ENCODE measurements at places on chromosomes 5 and 9.

GRCh38 chr5:10123254-10123989 is 126.3 kb downstream of the ATPSCKMT start:
- DNase-seq: no peak

GRCh38 chr5:132012371-132013005 is 1.0 kb upstream of the ACSL6 start:
- DNase-seq: no peak

DNA sequence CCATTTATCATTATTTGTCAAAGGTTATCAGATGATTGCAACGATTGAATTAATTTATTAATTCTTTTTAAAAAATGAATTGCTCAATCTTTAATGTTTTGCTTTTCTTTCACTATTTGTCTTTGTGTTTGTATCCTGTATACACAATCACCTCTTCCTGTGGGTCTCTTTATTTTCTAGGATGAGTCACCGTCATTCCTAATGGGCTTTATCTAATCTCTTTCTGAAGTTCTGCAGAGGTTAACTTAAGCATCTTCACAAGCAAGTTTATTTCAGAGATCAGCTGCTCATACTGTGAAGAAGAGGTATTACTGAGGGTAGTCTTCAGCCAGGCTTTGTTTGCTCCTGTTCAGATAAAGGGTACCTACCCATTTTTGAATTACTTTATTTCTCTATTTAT is 323.9 kb downstream of the NNT start:
- DNase-seq: no peak

DNA sequence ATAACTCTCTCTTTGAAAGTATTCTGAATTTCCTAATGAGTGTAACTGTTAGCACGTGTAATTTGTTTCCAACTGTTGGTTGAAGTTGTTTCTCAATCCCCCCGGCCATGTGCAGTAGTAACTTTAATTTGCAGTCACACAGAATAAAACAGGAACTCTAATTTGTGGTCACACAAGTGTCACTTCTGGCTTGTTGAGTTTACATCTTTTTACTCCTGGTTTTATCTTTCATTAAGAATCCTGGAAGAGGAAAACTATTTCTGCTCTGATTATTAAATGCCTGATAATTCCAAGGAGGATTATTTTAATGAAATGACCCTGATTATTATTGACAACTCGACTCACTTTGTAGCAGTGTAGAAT is 1.2 kb downstream of the SCAMP1 start:
- no peak for DNase-seq

DNA sequence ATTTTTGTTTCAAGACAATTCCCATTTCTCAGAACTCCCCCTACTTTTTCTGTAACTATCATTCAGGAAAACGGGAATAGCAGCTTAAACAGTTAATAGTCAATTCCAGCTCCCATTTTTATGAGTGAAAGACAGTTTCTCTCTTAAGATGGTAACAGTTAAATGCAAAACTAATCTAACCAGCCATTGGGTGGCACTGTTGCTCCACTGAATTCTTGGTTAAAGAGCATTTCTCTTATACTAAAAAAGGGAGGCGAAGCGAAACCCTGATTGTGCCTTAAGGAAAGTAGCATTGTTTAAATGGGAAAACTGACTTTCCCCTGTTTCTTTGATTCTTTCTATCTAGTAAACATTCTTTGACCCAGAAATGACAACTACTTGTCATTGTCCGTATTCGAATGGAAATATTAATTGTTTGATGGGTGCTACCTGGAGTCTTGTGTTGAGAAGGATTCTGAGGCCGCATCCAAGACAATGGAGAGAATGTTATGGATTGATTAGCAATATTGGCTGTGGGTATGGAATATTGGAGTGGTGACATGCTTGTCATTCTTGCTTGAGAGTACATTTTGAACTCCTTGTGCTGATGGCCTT is 507.8 kb downstream of the MAT2B start:
- peak; percentile 11 for DNase-seq

- no peak for DNase-seq
Observed at GRCh38 chr5:169442403-169442874, 141.1 kb upstream of the SPDL1 start.

DNA sequence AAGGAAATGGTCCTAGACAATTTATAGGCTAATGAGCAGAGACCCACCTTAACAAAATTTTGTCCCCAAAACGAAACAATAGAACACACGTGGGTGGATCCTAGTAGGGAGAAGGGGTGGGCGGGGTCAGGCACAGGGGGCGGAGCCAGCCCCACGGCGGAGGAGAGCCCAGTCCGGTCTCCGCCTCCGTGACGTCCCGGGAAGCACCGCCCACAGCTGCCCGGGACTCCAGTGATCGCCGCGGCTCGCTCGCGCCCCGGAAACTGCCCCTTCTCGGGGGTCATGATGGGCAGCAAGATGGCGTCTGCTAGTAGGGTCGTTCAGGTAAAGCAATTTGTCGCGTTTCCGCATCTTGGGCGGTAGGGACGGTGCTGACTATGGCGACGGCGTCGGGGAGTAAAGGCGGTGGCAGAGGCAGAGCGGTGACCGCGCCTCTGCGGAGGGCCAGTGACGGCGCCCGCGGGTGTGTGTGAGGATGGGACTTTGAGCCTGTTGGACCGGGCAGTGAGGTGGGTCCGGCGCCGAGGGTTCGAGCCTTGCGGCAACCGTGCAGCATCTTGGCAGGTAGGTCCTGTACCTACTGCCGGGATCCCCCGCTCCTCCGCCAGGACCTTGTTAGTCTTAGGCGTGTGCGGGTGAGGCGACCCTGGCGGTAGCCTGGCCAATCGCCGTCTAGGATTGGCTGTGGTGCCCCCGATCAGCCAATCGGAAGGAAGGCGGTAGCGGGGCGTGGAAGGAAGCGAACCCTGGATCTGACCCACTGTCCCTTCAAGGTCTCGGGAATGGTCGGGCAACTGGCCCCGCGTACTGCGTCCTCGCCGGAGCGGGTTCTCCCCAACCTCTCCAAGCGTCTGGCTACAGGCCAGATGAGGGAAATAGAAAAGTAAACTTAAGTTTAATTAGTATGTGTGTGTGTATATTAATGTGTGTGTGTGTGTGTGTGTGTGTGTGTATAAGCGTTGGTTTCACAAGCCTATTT is 16.8 kb upstream of the CDK7 start:
- peak; percentile 97 for DNase-seq

- DNase-seq: no peak
Observed at GRCh38 chr5:10460252-10460906, 18.7 kb downstream of the ROPN1L start.

- DNase-seq: no peak
Observed at GRCh38 chr5:126416266-126416925, 6.8 kb upstream of the GRAMD2B start.

DNA sequence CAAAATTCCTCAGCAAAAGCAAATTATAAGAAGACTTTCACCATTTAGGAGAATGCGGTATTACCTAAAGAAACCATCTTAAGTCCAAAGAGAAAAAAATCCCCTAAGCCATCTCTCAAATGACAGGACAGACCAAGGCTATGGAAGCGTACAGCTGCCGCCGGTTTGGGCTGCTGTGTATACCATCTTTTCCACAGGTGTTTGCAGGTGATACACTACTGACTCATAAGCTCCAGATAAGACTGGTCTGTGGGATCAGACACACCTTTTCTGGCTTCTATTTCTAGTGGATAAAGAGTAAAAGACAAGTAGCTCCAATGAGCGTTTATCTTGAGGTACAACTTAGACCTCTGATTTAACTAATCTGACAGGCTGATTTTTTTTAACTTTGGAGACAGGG is 7.7 kb downstream of the CDKN2AIPNL start:
- no peak for DNase-seq

GRCh38 chr5:144307736-144308135 is 137.1 kb downstream of the KCTD16 start:
- no peak for DNase-seq

DNA sequence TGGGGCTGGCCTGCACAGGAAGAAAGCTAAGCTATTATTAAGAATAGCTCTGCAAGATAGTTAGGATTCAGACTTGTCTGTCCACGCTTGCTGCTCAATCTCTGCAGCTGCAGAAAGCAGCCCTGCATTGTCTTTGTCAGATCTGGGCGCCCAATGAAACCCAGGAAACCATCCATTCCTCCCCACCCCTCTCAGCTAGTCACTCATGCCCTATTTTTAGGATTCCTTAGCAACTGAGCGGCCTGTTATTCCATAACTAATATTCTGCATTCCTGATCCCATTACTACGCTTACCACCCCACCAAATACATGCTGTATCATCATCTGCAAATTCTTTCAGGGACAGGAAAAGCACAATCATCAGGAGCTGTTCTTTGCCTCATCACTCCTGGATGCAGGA is 52.9 kb upstream of the APC start:
- DNase-seq: no peak

DNA sequence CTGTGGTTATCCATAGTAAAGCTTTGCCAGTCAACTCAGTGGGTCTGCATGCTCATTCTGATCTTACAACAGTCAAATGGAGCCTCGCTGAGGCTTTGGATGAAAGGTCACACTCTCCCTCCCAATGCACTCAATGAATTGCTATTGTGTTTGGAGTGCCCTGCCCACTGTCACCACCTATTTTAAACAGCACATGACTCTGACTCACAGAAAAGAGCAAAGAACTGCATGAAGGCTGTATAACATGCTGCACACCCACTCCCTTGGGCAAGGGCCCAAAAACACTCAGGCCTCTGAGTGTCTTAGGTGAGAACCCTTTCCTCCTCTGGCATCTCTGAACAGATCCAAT is 118.7 kb upstream of the CCDC112 start:
- no peak for DNase-seq

GRCh38 chr5:132394667-132395259 is 25.3 kb downstream of the SLC22A5 start:
- peak; percentile 53 for DNase-seq

DNA sequence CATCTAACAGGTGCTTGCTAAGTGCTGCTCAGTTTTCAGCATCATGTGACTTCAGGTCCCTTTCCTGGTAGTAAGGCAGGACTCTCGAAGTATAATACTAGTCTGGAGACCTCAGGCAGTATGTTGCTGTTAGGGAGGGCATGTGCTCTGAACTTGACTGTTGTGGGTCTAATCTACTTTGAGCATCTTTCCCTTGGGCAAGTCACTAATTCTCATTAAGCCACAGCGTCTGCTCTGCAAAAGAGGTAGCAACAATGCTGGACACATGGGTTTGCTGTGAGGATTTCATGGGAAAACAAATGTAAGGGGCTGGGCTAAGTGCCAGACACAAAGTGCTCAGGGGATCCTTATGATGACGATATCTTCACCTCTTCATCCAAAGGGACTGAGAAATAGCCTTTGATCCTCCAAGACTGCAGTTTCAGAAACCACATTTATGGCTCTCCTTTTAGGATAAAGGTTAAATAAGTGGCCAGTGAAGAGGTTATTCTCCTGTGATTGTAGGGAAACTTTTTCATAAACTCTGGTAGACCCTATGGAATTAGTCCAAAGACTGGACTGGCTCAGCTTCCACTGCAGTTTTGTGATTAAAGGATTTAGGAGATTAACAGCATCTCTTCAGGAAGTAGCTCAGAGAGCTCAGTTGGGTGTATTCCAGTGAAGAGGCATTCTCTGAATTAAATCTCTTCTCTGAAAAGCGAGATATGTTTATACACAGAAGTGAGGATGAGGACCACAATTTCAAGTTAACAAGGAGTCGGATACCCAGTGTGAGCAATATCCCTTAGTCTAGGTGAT is 216.6 kb downstream of the SGCD start:
- no peak for DNase-seq

GRCh38 chr9:83403527-83404238 is 134.5 kb downstream of the FRMD3 start:
- no peak for DNase-seq

- DNase-seq: peak; percentile 7
Observed at GRCh38 chr5:40436535-40437237, 243.0 kb upstream of the PTGER4 start.

GRCh38 chr5:80990971-80991370 is 30.8 kb downstream of the RASGRF2 start:
- DNase-seq: no peak

DNA sequence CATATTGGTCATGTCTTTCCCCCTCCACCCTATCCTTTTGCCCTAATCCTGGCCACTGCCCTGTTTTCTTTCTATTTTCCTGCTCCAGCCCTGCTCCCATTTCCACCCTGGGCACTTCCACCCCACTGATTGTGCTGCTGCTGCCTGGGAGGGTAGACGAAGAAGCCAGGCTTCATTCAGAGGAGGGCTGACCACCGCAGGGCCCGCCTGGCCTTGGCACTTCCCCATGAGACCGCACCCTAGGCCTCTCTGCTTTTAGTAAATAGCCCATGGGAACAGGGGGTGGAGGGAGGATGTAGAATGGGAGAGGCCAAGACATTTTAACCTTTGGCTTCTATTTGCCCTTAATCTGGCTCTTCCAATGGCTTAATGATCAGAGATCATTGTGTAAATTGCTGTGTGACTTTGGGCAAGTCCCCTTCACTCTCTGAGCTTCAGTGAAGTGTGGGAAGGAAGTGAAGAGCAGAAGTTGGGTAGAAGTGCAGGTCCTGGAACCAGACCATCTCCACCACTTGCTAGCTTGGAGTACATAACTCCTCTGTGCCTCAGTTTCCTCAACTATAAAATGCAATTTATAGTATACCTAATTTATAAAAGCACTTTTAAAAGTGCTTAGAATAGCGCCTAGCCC is 13.6 kb upstream of the GPX3 start:
- no peak for DNase-seq

DNA sequence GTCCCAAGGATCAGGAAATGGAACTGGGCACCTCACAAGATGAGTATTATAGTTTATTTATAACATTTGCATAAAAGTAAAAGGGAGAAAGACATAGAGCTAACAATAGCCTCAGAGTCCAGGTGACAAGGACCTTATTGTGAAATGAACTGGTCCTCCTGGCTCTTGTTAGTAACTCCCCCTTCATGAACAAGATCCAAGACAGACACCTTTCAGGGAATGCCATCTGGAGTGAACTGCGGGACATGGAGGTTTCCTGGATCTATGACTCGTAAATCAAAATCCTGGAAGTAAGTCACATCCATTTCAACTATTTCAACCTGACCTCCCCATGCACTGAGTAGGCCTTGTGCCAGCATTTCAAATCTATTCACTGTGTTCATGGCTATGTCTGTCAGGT is 129.5 kb upstream of the GAS1 start:
- DNase-seq: no peak

- DNase-seq: peak; percentile 16
Observed at GRCh38 chr9:135772056-135772646, 70.2 kb downstream of the KCNT1 start.

- no peak for DNase-seq
Observed at GRCh38 chr9:133074111-133074651, 12.4 kb downstream of the CEL start.

- no peak for DNase-seq
Observed at GRCh38 chr5:34639852-34640626, 16.1 kb upstream of the RAI14 start.

GRCh38 chr9:129285382-129285781 is 107.3 kb upstream of the IER5L start:
- DNase-seq: no peak

Measured in germinal center (tissue), 1 donor.